Activated T-helper 17 cell treated with anti-CD3 and anti-CD28 coated beads, Interleukin-2, amount 50 U/mL, for 72 hours (primary cell): ENCODE measurements at places on chromosomes 16 and 17. TPM values are rescaled to one million over a fixed set of nuclear protein-coding genes. Genes with fewer than 3 reads are reported as not detected.
A peak's percentile ranks its signal among the peaks of the same experiment; 100 is the strongest.

- peak; percentile 34 for ATAC-seq
Measured at GRCh38 chr17:81513372-81513752, 763 bp upstream of the ACTG1 start.

DNA sequence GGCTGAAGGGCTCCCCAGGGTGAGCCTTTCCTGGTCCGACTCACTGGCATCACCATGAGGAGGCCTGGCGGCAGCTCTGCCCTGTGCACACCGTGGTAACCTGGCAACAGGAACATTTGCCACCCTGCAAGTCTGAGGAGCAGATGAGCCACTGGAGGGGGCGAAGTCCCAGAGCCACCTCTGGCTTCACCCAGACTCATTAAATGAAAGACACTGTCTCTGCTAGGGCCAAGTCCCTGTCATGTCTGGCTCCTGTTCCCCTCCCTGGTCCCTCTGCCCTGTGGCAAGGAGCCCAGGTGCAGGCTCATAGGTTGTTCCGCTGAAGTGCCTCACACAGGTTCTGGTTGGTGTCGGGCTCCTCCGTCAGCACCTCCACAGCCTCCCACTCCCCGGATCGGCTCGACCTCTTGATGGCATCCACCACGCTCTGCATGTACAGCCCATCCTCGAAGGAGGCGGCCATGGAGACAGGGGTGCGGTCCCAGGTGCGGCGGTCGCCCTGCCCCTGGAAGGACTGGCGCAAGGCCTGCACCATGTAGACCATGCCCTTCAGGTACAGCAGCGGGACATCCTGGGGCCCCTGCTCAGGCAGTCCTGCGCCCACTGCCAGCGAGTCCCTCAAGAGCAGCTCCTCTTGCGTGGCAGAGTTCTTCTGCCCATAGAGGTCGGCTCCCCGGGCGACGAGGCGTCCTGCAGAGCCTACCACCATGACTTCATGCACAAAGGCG is 8.4 kb downstream of the C16orf86 start:
- no peak for ATAC-seq

Gene CCT6B
- total RNA-seq = 0.76 TPM

Gene CACNG1
- not detected for total RNA-seq

DNA sequence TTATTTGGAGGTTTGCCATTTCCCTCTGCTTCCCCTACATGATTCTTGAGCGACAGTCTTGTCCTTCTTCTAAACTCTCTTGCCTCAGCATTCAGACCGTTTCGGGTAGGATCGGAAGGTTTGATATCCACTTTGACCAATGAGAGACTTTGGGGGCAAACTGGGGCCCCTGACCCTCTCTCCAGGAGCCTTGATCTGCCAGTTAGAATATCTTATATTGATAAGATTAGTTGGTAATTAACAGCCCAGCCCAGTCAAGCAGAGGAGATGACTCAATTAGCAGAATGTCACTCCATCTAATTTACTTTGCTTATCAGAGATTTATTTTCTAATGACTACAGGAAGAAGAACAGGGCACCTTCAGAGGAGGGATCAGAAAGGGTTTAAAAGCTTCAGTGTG is 532.8 kb downstream of the XYLT1 start:
- ATAC-seq = no peak

DNA sequence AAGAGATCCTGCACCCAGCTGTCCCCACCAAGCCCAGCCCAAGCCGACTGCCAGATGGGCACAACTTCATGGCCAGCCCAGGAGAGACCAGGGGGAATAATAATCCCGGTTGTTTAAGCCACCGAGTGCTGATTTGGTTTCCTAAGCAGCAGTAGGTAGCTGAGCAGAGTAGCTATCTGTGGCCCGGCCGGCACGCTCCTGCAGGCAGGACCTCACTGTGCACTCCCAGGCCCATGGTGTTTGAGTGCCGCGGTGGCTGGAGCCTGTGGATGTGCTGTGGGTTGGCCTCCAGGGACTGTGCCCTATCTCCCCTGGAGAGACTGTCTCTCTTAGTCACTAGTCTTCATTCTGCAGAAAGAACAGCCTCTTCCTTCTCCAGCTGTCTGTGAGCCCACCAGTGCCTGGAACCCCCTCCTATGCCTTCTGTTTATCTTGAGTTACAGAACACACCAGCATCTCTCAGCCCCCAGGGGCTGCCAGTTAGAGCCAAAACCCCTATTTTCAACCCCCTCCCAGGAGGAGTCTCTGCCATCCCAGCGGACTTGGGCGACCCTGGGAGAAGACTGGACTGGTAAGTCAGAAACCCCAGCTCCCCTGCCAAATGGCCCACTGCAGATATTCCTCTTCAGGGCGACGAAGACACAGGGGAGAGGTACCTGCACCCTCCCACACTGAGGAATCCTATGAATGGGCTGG is 152.0 kb downstream of the SDK2 start:
- no peak for ATAC-seq

Gene CALB2
- total RNA-seq = not detected

DNA sequence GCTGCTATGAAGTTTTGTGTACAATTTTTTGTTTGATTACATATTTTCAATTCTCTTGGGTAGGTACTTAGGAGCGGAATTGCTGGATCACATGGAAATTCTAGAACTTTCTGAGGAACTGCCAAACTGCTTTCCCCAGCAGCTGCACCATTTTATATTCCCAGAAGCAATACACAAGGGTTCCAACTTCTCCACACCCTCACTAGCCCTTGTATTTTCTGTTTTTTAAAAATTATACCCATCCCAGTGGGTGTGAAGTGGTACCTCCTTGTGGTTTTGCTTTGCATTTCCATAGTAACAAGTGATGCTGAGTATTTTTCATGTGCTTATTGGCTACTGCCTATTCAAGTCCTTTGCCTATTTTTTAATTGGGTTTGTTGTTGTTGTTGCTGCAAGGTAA is 20.9 kb downstream of the NACA2 start:
- no peak for ATAC-seq

DNA sequence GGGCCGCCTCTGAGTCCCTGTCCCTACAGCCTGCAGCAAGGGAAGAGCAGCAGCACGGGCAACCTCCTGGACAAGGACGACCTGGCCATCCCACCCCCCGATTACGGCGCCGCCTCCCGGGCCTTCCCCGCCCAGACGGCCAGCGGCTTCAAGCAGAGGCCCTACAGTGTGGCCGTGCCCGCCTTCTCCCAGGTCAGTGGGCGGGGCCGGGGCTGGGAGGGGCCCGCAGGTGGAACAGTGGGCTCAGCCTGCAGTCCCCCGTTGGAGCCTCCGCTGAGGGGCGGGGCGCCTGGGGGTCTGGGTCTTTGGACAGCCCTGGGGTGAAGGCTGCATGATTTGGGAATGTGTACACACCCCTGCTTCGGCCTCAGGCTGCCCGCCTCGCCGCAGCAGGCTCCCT is 58.6 kb upstream of the PVALEF start:
- ATAC-seq = no peak

Gene PRM2
- not detected for total RNA-seq

Gene RCVRN
- not detected for total RNA-seq

Gene KRT14
- not detected for total RNA-seq

Gene ST6GALNAC2
- 0.29 TPM for total RNA-seq

Gene CCDC47
- total RNA-seq = 75.5 TPM

- no peak for ATAC-seq
Measured at GRCh38 chr16:75112734-75113491, 3.7 kb downstream of the LDHD start.

DNA sequence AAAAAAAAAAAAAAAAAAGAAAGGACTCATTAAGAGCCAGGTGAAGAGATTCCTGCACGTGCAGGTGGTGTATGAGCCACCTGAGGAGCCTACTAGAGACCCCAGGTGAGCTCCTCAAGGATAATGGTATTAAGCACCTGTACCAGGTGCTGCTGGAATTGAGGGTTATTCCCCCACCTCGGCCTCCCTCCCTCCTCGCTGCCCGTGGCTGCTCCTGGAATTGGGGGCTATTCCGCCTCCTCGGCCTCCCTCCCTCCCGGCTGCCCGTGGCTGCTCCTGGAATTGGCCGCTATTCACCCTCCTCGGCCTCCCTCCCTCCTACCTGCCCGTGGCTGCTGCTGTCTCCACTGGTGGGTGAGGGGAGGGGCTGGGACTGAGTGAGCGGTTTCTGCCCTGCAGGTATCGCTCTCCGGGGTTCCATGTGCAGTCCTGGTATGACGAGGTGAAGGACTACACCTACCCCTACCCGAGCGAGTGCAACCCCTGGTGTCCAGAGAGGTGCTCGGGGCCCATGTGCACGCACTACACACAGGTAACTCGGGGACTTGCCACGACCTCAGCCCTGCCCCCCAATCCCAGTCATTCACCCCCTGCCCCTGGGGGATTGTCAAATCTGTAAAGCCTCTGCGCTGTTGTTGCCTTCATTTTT is 29.3 kb downstream of the CRISPLD2 start:
- ATAC-seq = no peak
